T follicular helper cell (primary cell): ENCODE measurements at places on chromosomes 4 and X.

DNA sequence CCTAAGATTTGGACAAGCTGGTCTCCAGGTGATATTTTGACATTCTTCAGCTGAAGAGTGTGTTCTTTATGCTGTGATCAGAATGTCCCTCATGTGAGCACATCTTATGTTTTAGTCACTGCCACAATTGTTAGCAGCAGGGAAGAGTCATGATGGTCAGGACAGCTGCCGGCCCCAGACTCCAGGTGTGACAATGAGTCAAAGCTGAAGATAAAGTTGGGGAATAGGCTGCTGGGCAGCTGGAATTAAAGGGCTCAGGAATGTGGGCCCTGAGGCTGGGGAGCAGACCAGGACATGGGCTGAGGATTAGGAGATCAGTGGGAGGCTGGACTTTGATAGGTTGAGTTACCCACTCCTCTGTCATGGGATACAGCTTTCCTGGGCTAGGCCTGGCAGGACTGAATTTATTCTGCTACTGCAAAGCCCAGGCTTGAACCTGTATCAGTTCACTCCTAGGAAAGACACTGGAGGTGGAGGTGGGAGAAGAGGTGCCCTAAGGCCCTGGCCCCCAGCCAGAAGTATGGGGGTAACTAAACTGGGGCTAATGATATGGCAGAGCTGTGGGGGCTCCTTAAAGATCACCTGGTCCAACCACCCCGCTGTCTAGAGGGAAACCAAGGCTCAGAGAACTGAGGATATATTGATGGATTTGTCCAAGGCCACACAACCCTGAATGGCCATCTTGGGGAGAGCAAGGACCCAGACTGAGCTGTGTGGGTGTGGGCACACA lies 119.5 kb downstream of the PJA1 start:
- no peak for DNase-seq

- no peak for DNase-seq
These were observed 32.5 kb downstream of the PDGFC start for GRCh38 chr4:156939139-156939538.

GRCh38 chr4:171846232-171846631 lies 33.0 kb downstream of the GALNTL6 start:
- DNase-seq: no peak

DNA sequence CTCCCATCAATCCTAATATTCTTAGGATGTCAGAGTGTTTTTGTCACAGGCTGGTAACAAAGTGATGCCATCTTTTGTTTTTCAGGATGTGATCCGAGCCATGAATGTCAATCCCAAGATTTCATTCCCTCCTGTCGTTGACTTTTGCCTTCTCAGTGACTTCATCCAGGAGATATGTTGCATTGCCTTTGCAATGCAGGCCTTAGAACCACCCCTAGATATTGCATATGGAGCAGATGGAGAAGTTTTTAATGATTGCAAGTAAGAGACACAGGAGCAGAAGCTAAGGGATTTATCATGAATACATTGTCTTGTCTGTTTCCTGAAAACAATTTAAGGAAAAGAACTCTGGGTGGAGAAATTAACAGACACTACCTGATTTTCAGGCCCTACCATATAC lies 28.6 kb downstream of the SPATA18 start:
- no peak for DNase-seq

DNA sequence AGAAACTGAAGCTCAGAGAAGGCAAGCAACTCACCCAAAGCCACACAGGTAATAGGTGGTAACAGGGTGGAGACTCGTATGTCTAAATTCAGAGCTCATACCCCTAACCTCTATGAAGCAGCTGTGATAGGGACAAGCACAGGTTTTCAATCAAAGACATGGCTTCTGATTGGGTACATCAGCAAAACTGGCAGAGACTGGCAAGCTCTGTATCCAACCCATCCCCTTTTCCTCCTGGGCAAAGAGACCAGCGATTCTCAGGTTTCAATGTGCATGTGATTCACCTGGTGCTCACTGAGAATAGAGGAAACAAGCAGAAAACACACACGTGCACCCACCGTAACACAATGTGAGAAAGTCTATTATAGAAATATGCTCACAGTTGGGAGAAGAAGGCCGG lies 153.0 kb downstream of the SMIM20 start:
- DNase-seq: no peak
